ENCODE measurements at places on chromosomes 3 and 15. TPM values are rescaled to one million over a fixed set of nuclear protein-coding genes. Genes with fewer than 3 reads are reported as not detected.

Gene ABHD17C
- 81.1 TPM for total RNA-seq

Gene OR5K1
- total RNA-seq, result not detected

Gene GMPS
- 3.0 TPM for total RNA-seq

Gene GCHFR
- 58.5 TPM for total RNA-seq

Gene SLC26A6
- total RNA-seq, result 162 TPM

Gene COMMD2
- 16.1 TPM for total RNA-seq

Gene HCN4
- total RNA-seq, result not detected

Gene ACTRT3
- 0.96 TPM for total RNA-seq

Gene LRRC31
- 18.0 TPM for total RNA-seq

Gene CCDC80
- 28.4 TPM for total RNA-seq

Gene PRSS50
- total RNA-seq, result not detected

Gene FOXB1
- not detected for total RNA-seq

Gene RLBP1
- total RNA-seq, result not detected

Gene LRRIQ4
- not detected for total RNA-seq

Gene SLC51B
- total RNA-seq, result 148 TPM

Gene TRA2B
- total RNA-seq, result 154 TPM

Gene ZNF80
- total RNA-seq, result not detected
